ENCODE measurements at places on chromosomes 7 and 10.

- no peak for DNase-seq
Measured at GRCh38 chr7:34220506-34221185, 315.3 kb downstream of the BMPER start.

DNA sequence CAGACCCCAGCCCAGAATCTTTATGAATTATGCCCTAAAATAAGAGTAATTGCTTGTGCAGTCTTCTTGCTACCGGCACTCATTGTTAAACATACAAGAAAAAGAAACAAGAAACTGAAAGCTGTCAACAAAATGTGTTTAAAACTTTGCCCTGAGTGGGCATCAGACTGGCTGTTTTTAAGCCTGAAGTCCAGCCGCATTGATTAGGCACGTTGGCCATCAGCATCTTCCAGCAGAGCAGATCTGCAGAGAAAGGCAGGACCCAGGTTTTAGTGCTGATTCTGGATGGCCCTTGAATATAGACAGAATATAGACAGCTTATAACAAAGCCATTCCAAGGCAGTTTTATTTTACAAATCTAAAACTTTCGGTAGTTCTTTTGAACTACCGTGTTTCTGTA is 102.8 kb downstream of the POLL start:
- no peak for DNase-seq

DNA sequence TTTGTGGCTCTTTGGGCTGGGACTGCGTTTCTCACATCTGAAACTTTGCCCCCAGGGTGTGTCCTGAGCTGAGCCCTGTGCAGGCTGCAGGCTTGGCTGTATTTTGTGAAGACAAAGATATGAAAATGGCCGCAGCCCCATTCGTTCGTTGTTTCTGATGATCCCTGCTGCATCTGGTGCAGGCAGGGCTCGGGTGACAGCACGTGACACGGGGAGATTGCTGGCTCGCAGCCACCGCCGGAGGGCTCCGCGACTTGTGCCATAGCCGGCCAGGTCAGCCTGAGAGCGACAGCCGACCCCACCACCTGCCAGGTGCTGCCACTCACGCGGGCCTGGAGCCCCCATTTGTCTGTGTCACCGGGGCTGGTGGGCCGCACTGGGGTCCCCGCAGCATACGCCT is 81.3 kb downstream of the ZRANB1 start:
- DNase-seq: no peak

GRCh38 chr7:113307147-113307546 is 188.8 kb upstream of the SMIM30 start:
- DNase-seq: no peak

DNA sequence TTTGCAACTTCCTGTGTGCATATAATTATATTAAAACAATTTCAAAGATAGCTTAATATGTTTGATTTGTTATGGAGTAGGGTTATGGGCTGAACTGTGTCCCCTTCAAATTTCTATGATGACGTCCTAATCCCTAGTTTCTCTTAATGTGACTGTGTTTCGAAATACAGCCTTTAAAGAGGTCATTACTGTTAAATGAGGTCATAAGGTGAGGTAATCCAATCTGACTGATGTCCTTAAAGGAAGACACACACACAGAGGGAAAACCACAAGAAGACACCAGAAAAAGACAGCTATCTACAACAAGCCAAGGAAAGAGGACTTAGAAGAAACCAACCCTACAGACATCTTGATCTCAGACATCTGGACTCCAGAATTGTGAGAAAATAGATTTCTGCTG is 407.4 kb downstream of the MAGI2 start:
- DNase-seq: no peak

GRCh38 chr7:69736126-69736810 is 138.0 kb downstream of the AUTS2 start:
- no peak for DNase-seq

DNA sequence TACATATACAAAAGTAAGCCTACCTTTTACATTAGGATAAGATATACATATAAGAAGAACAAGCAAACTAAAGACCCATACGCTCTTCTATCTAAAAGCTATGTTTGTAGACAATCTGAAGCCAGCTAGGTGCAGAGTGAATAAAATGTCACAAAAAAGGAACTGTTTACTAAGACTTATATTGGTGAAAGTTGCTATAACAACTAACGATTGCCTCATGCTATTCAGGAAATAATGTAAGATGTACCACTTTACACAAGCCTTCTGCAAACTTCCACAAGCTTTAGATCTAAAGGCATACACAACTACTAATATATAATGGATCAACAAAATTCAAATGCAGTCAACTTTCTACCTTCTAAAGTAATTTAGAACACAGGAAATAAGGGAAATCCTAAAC is 175.1 kb downstream of the SRPK2 start:
- no peak for DNase-seq

Data from ACHN (cell line).